Hematopoietic multipotent progenitor cell treated with erythropoietin and hydrocortisone succinate and interleukin-3 and kit ligand, for 17 days (in vitro differentiated cells): ENCODE measurements at places on chromosomes 7 and 10.

GRCh38 chr7:18511351-18512140 lies 16.0 kb downstream of the HDAC9 start:
- DNase-seq, result no peak

DNA sequence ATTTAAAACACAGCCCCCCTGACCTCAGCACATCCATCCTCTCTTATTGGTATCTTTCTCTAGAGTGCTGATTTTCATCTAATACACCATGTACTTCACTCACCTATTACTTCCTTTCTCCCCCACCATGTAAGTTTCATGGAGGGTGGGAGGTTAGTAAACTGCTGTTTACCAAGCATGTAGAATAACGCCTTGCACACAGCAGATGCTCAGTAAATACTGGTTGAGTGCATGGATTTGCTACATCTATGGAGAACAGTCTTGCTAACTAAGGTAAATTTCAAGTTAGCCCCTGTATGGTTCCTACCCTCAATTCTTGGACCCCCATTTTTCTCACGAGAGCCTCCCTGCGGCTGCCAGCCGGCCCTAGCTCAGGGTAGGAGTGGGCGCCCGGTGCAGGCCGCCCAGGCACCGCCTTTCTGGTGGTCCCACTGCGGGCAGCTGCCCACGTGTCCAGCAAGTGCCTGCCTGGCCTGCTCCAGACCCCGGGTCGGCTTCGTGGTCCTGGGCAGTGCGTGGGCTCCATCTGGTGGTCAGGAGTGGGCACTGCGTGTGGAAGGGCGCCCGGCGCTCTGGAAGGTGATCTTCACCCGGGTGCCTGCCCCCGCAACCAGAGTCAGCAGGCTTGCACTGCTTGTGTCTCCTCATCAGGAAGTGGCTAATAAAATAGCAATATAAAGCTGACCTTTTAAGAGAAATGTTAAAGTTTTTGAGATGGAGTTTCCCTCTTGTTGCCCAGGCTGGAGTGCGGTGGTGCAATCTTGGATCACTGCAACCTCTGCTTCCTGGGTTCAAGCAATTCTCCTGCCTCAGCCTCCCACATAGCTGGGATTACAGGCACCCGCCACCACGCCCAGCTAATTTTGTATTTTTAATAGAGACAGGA lies 63.4 kb upstream of the DNAJB6 start:
- peak; percentile 72 for DNase-seq

- no peak for DNase-seq
Observed at GRCh38 chr7:88363249-88363648, 56.6 kb upstream of the STEAP4 start.

GRCh38 chr7:44315301-44315903 lies 10.0 kb downstream of the CAMK2B start:
- DNase-seq, result no peak

DNA sequence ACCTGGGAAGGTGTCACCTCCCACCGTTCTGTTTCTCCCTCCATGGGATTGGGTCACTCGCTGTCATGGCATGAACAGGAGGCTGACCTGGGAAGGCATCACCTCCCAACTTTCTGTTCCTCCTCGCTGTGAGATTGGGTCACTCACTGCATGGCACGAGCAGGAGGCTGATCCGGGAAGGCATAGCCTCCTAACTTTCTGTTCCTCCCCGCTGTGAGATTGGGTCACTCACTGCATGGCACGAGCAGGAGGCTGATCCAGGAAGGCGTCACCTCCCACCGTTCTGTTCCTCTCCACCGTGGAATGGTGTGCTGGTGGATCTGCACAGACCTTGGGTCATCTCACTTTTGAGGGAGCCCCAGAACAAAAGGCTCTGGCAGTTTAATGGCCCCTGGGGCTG lies 239.2 kb upstream of the PRKCQ start:
- no peak for DNase-seq

DNA sequence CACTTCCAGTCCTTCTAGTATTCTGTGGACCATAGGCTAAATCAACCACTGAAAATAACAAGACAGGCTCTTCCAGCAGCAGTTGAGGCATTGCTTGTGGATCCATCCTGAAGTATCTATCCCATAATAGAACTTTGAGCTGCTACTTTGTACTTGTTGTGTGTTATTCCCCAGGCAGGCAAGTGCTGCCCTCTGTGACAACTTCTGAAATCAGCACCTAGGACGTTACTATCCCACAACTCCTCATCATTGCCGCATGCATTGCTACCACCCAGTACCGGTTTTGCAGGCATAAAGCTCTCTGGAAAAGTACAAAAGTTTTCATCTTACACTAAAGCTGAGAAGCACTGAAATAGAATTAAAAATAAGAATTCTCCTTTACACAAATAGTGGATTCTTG lies 145.3 kb downstream of the HTR7 start:
- no peak for DNase-seq

GRCh38 chr10:125689955-125690569 lies 7.1 kb upstream of the TEX36 start:
- DNase-seq, result no peak

- DNase-seq, result peak; percentile 38
Observed at GRCh38 chr7:93551063-93551895, 23.2 kb downstream of the CALCR start.

- DNase-seq, result no peak
Observed at GRCh38 chr10:43772171-43772570, 123.5 kb upstream of the ZNF32 start.

DNA sequence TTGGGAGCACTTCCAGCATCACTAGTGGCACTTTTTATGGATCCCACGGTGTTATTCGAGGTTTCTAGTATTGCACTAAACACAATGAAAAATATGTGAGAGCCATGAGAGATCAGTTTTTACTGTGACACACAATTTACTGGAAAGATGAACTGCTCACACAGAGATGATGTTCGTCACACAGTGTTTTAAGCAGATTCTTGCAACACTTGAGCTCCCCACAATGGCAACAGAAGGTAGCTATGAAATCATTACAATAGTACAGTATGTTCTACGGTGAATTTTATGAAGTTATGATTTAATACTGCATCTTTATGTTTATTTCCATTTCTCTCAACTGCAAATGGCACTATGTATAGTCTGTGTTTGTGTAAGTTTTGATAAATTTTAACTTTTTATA lies 27.4 kb upstream of the ENTPD1 start:
- no peak for DNase-seq

DNA sequence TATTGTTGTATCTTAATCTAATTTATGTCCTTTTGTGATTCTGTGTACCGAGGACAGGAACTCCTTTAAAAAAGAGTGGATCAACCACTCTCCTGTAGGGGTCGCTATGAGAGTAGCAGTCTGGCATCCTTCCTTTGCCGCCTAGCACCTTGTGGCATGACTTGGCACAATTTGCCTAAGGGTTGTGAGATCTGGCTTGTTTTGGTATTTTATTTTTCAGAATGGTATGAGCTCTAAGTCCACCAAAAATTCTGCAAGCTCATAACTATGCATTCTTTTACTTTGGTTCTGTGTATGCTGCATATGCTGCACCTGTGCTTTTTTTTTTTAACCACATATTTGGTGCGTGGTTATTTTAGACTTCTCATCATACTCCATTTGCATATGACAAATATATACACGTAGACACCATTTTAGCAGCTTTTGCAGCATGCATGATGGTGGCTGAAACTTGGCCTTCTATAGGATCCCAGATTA lies 112.8 kb downstream of the CDK14 start:
- peak; percentile 11 for DNase-seq

GRCh38 chr7:75567948-75568595 lies 76.0 kb downstream of the SPDYE5 start:
- no peak for DNase-seq

DNA sequence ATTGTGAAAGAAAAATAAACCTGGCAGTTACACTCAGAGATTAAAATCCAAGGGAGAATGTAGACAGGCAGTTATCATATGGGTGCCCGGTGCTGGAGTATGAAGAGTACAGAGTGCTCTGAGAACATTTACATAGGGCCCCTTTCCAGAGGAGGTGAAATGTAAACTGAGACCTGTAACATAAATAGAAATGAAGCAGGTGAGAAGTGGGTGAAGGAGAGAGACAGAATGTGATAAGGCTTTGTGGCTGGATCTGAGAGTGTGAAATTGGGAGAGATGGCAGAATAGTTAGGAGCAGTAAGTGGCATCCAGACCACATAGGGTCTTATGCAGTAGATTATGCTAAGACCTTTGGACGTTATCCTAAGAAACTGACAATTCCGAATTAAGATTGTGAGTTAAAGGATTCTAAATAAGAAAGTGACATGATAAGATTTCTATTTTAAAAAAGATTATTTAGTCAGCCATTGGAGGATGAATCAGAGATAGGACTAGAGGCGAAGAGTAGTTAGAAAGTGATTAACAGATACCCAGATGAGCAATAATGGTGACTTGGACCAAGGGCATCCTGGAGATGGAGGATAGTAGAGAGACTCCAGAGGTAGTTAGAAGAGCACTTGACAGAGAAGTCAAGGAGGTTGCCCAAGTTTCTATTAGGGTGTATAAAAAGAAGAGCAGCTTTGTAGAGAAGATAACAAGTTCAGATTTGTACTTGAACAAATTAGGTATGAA lies 36.7 kb downstream of the DNAH11 start:
- no peak for DNase-seq

- DNase-seq, result no peak
Observed at GRCh38 chr7:70479153-70480021, 652.6 kb upstream of the GALNT17 start.

GRCh38 chr10:131875501-131875900 lies 25.3 kb upstream of the PPP2R2D start:
- no peak for DNase-seq

- DNase-seq, result no peak
Observed at GRCh38 chr10:49690698-49691356, 11.4 kb downstream of the C10orf53 start.

DNA sequence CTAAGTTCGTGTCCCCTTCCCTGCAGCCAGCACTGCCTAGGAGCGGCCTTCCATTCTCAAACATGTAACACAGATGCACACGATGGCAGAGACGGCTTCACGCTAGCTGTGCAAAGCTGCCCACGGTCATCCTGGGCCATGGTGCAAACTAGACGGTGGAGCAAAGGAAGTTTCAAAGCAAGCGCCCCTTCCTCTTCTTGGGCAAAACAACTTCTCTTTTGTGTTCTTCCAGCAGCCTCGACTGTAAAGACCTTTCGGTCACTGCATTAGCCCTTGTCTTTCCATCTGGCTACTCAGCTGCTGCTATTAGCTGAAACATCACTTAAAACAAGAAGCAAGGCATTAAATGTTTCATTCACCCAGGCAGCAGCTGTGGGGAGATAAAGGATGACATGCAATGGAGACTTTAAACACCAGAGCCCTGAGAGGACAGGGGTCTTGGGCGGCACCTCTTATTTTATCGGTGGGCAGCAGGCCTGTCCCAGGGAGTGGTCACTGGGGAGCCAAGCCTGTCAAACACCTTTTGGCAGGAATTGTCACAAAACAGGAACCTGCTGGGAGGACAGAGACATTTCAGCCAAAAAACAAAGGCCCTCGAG lies 214.8 kb downstream of the KLF6 start:
- no peak for DNase-seq

- DNase-seq, result no peak
Observed at GRCh38 chr10:102497545-102497944, 5.0 kb downstream of the ACTR1A start.

DNA sequence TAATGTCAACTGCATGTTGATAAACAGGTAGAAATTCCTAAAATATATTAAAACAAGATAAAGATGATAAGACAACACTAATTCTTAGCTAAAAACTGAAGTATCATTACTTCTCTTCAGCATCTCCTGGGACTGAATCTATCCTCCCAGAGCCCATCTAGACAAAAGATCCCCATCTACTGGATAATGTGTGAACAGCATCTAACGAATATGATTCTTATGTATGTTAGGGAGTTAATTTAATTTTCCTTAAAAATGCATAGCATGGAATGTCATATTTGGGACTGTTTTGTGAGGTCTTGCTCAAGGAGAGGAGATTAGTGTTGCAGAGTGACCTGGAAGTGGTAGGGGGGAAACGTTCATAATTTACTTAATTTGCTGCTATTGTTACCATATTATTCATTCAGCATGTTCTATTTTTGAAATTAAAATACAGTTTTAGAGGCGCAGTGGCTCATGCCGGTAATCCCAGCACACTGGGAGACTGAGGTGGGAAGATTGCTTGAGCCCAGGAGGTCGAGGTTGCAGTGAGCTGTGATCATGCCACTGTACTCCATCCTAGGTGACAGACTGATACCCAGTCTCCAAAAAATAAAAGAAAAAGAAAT lies 305.1 kb upstream of the CSTF2T start:
- DNase-seq, result no peak

DNA sequence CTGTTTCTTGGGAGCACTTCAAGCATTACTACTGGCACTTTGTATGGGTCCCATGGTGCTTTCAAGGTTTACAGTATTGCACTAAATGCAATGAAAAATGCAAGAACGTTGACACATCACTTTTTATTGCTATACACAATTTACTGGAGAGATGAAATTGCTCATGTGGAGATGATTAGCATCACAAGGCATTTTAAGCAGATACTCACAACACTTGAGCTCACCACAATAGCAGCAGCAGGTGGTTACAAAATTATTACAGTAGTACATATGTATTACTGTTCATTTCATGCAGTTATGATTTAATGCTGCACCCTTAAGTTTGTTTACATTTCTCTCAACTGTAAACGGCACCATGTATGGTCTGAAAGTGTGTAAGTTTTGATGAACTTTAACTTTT lies 537.7 kb downstream of the GRM8 start:
- DNase-seq, result no peak
